ENCODE measurements at places on chromosomes 2 and 18. TPM values are rescaled to one million over a fixed set of nuclear protein-coding genes. Genes with fewer than 3 reads are reported as not detected.
A peak's percentile ranks its signal among the peaks of the same experiment; 100 is the strongest.

DNA sequence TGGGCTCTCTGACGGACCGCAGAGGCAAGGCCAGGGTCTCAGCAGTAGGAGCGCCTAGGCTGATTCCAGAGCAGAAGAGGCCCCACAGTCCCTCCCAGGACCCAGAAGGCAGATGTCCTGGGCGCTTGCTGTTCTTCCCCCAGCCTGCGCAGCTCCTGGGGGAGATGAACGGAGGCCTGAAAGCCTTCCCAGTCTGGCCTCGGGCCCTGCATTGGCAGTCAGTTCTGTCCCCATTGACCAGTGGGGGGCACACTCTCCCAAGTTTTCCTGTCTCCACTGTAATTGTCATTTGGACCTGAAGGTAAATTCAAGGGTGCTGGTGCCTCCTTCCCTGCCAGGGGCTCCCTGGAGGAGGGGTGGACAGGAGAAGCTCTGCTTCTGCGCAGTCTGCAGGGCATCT, 345.7 kb downstream of the CYP26B1 start:
- DNase-seq: peak; percentile 72

GRCh38 chr2:159908623-159909022, 110.6 kb upstream of the CD302 start:
- DNase-seq: no peak

DNA sequence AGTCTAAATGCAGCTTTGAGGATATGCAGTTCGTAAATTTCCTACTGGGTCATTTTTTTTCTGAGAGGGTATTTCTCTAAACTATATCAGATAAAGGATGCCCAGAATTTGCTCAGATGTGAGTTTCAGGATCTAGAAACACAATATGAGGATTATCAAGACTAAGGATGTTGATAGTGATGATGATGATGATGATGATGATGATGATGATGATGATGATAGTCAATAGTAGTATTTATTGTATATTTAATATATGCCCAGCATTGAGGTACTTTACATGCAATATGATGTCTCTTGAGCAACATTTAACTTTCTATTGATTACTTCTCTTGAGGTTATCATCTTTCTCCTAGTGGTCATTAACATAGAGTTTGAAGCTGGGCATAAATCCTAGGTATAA, 222.1 kb upstream of the NRP2 start:
- DNase-seq: no peak

DNA sequence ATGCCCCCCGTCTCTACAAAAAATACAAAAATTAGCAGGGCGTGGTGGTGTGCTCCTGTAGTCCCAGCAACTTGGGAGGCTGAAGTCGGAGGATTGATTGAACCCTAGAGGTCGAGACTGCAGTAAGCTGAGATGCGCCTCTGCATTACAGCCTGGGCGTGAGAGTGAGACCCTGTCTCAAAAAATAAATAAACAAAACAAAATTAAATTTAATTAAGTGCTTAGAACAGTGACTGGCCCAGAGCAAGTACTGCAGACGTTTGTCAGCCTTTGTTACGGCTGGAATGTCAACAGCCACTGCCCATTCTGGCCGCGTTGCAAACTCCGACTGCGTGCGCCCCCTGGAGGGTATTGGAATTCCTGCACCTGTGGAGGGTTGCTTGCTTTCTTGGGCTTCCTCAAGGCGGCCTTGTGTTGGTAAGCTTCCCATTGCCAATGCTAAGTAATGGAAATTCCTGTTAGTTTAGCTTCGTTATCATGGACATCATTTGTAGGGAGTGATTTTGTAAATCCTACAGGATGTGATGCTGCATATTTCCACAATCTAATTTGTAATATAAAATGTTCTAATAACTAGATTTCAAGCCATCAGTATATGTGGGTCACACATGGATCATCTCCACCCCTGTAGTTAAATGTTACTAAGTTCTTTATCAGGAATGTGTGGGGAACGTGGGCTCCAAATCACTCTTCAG, 15.9 kb upstream of the ATP6V1B1 start:
- DNase-seq: peak; percentile 85

LAMA1 gene
- not detected for total RNA-seq
